ENCODE measurements at places on chromosomes 2 and 18.

DNA sequence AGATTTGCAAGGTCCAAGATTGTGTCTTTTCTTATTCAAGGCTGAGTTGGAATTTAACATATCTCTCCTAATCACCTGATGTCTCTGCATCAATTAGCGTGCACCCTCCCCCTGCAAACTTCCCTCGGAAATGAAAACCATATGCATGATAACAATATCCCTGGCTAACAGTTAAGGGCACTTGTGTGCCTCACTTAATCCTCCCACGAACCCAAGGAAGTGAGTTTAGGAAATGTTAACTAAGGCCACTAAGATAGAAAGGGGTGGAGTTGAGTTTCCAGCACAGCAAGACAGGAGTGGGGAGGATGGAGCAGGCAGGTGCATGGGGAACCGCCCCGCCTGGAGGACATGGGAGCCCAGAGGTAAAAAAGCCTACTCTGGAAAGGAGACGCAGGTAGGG lies 52.4 kb upstream of the PTMA start:
- no peak for DNase-seq

GRCh38 chr2:105784589-105784988 lies 39.9 kb downstream of the NCK2 start:
- no peak for DNase-seq

DNA sequence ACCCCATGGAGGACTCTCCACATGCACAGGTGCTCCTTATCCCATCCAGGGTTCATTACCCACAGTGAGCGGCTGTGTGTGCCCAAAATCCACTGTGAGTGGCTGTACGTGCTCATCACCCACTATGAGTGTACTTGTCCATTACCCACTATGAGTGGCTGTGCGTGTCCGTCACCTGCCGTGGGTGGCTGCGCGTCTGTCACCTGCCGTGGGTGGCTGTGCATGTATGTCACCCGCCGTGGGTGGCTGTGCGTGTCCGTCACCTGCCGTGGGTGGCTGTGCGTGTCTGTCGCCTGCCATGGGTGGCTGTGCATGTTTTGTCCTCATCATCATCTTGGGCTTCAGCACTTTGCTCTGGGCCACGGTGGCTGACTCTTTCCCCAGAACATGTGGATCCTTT lies 78.6 kb upstream of the FN1 start:
- no peak for DNase-seq

DNA sequence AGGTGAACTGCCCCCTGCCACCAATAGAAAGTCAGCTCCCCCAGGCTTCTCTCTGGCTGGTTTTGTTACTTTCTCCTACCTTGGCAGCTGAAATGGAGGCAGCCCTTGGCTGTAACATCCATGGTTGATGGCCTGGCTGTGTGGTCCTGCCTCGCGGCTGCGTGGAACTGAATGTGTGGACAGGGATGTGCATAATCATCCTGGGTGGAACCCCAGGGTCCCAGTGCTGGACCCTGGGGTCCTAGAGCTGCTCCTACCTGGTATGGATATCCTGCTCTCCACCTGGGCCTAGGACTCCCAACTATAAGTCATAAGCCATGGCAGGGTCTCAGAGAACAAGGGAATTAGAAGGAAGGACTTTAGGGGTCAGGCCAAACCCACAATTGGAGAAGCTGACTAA lies 93.5 kb downstream of the CAPN13 start:
- no peak for DNase-seq

GRCh38 chr2:215874418-215874817 lies 138.9 kb downstream of the MREG start:
- no peak for DNase-seq

DNA sequence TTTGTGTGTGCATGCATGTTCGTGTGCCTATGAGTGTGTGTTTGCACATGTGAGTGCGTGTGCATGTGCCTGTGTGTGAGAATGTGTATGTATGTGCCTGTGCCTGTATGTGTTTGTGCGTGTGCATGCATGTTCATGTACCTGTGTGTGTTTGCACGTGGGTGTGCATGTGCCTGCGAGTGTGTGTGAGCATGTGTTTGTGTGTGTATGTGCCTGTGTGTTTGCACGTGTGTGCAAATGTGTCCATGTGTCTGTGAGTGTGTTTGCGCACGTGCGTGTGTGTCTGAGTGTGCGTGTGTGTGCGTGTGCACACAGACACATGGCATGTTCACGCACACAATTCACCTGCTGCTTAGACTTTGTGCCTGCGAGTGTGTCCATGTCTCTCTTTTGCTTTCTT lies 853.5 kb upstream of the SALL3 start:
- DNase-seq, result no peak

DNA sequence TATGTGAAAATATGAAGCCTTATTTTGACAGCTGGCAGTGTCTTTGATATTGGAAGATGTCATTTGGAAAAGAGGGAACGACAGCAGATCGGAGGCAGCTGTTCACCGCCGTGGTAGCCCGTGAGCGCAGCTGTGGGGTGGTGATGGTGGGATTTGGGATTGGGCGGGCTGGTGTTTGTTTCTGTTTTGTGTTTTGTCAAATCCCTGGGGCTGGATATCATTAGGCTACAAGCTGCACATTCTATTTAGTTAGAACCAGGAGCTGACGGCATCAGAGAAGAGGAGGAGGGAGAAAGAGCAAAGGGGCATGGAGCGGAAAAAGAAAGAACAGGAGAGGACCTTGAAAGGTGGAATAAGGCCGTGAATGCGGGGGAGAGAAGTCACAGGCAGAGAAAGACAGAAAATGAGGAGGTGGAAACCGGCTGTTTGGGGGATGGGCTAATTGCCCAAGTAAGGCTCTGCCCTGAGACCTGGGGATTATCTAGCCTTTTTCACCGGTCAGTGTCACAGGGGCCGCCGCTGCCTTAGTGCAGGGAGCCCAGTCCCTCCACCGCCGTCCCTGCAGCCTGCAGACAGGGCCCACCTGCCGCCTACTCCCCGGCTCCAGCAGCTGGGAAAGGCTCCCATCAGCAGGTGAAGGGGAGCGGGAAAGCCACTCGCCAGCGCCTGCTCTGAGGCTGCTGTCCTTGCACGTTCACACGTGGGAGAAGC lies 88.0 kb downstream of the ZCCHC2 start:
- DNase-seq, result no peak
